ENCODE measurements at places on chromosomes 1 and 21.

DNA sequence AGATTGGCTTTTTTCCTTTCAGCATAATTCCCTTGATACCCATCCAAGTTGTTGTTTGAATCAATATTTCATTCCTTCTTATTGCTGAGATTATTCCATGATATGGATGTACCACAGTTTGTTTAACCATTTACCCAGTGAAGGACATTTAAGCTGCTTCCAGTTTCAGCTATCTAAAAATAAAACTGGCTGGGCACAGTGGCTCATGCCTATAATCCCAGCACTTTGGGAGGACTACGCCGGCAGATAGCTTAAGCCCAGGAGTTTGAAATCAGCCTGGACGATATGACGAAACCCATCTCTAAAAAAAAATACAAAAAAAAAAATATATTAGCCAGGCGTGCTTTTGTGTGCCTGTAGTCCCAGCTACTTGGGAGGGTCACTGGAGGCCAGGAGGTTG, 32.6 kb downstream of the SEMA6C start:
- no peak for DNase-seq

GRCh38 chr1:201370500-201370899, 7.0 kb downstream of the TNNT2 start:
- no peak for DNase-seq

- DNase-seq: no peak
Measured at GRCh38 chr1:42305639-42306038, 29.4 kb downstream of the FOXJ3 start.

DNA sequence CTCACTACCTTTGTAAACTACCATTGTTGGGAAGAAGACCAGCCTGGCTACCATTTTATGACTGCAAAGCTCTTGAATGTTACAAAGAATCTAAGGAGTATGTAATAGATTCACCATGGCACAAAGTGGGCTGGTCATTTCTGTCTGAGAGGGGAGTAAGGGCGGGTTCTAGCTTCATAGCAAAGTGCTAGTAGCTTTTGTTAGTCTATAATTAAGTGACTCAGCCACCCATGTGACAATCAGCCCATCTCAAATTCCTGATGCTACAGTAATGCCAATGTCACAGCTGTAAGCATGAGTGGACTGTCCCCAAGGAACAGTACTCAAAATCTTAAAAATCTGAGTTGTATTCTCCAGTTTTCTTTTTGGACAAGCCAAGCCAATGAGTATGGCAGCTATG, 15.4 kb upstream of the OTUD3 start:
- no peak for DNase-seq

- DNase-seq: no peak
Measured at GRCh38 chr1:179043266-179043665, 17.6 kb downstream of the FAM20B start.

- DNase-seq: no peak
Measured at GRCh38 chr1:205922314-205922713, 20.9 kb downstream of the SLC26A9 start.

DNA sequence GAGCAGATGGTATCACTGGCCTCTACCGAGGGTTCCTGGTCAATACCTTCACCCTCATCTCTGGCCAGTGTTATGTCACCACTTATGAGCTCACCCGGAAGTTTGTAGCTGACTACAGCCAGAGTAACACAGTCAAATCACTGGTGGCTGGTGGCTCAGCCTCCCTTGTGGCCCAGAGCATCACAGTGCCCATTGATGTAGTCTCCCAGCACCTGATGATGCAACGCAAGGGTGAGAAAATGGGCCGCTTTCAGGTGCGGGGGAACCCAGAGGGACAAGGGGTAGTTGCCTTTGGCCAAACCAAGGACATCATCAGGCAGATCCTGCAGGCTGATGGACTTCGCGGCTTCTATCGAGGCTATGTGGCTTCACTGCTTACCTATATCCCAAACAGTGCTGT, 6.1 kb downstream of the SLC25A44 start:
- no peak for DNase-seq

- peak; percentile 34 for DNase-seq
Measured at GRCh38 chr1:173095632-173096031, 44.9 kb upstream of the TNFSF18 start.

- DNase-seq: no peak
Measured at GRCh38 chr1:208235982-208236761, 8.0 kb downstream of the PLXNA2 start.

- DNase-seq: no peak
Measured at GRCh38 chr1:97159342-97159741, 437.8 kb downstream of the PTBP2 start.

- peak; percentile 89 for DNase-seq
Measured at GRCh38 chr1:12436817-12437599, 181.0 kb downstream of the DHRS3 start.

GRCh38 chr1:88877382-88877825, 14.0 kb downstream of the GTF2B start:
- DNase-seq: no peak

- DNase-seq: peak; percentile 59
Measured at GRCh38 chr1:16006552-16007485, 2.8 kb downstream of the SRARP start.

- no peak for DNase-seq
Measured at GRCh38 chr1:37059346-37059745, 25.0 kb upstream of the GRIK3 start.

DNA sequence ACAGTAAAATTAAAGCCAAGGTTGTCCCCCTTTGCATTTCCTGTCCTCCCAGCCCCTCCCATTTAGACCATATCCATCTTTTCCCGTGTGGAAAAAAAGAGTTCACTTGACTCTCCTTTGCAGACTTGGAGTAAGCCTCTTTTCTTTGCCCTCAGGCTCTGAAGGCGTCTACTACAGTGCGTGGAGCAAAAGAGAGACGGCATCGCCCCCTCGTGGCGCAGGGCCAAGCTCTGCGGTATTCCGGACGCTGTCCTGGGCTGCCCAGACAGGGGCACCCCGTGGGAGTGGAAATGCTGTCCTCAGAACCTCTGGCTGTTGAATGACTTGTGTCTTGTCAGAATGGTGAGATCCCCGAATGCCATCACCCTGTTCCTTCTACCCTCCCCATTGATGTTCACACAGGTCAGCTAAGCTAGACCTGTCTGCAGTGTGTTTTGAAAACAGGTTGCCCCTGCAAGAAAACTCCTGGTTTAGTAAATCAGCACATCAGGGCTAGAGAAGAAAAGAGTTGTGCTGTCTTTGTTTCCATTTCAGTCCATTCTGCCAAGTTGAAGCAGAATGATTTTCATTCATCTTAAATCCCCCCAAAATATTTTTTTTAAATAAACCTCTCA, 12.3 kb upstream of the GJA8 start:
- peak; percentile 6 for DNase-seq

- no peak for DNase-seq
Measured at GRCh38 chr1:39438042-39438441, 53.4 kb upstream of the BMP8A start.

DNA sequence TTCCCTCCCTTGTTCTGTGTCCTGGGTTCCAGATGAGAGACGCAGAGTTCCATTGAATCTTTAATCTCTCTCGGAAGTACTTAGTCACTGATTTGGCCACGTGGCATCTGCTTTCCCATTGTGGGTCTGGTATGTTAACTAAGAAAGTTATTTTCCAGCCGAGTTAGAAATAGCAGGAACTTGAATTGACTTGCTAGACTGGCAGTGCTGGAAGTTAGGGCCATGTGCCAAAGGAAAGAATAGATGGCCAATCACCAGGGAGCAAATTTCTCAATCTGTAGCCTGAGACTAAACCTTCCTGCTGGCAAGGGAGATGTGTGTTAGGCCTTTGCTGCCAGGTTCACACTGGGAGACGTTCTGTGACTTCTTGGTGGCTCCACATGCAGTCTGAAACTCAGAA, 24.2 kb upstream of the SLFNL1 start:
- peak; percentile 86 for DNase-seq

DNA sequence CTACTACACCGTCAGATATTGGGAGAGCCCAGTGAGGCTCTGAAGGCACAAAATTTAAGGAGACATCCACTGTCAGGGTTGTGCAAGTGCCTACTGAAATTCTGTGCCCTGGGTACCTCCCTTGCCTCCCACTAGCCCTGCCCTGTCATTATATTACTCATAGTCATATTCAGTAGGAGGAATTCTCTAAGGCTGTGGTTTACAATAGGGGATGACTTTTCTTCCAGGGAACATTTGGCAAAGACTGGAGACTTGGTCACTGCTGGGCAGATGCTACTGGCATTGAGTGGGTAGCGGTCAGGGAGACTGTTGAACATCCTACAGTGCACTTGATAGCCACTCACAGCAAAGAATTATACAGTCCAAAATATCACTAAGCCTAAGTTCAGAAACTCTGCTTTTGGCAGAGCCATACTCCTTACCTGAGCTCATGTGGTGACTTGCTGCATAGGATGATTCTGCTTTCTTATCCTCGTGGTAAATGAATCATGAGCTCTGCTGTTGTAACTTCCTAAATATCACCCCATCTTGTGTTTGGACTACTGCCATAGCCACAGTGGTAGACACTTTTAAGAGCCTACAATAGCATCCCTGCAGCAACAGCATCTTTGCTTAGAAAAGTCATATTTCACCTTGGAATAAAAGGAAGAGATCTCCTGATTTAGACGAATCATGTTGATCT, 563.4 kb upstream of the PLXNA2 start:
- DNase-seq: peak; percentile 92

DNA sequence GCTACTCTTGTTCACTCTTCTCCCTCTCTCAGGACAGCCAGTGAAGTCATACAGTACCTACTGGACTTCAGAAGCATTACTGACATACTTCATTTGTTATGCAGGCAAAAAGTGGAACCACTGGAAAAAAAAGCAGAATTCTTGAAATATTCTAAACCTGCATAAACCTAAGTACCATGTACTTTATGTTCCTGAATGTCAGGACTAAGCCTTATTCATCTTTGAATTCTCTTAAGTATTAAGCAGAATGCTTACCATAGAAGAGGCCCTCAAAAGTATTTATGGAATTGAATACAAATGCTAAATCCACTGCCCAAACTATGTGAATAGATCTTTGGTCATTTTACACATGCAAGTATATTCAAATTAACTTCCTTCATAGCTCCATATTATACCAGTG, 7.8 kb downstream of the PSMB2 start:
- no peak for DNase-seq

- no peak for DNase-seq
Measured at GRCh38 chr1:8663090-8663802, 154.2 kb downstream of the RERE start.

- no peak for DNase-seq
Measured at GRCh38 chr1:180230791-180231505, 884 bp downstream of the LHX4 start.

- DNase-seq: no peak
Measured at GRCh38 chr1:220235462-220235861, 36.8 kb downstream of the RAB3GAP2 start.

- DNase-seq: peak; percentile 97
Measured at GRCh38 chr1:46183079-46183847, 7.0 kb upstream of the P3R3URF start.

DNA sequence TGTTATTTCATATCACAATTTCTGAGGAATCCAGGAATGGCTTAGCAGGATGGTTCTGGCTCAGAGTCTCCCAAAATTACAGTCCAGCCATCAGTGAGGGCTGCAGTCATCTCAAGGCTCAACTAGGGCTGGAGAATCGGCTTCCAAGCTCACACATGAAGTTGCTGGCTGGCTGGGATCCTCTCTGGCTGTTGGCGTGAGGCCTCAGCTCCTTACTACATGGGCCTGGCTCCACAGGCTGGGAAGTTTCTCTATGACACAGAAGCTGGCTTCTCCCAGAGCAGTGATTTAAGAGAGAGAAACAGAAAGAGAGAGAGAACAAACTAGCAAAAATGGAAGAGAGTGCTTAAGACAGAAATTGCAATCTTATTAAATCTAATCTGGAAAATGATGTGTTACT, 38.8 kb upstream of the RGS8 start:
- no peak for DNase-seq

DNA sequence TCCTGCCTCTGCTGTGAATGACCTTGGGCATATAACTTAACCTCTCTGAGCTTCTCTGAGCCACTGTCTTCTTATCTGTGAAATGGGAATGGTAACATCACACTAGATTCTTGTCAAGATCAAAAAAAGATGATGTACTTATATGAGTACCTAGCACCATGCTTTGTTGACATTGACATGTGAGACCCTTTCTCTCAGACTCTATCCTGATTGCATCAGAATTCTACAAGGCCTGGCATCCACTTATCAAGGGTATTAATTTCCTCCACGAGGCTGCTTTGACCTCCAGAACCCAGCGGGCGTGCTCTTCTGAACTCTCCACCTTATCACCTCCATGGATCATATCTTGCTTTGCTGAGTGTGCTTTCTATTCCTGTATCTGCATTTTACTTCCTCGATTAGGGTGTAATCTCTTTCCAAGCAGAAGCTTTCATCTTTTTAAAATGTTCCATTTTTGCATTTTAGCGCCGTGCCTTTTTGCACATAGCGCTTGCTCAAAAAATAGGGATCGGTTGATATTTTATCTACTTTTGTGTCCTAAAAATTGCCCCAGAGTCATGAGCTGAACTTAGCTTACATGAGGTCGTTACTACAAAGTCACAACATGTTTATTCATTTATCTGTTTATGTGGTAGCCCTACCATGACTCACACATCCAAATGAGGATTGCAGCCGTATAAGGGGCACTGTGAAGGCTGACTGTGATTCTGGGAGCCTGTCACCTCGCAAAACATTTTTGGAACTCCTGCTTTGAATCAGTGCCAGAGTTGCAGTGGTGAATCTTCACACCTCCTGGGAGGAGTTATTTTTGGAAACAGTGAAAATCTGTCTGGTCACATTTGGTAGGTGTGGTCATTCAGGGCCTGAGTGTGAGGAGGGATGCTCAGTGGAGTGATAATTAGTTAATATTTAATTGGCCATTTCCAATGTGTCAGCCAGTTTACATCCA, 63.2 kb downstream of the IER5 start:
- no peak for DNase-seq

DNA sequence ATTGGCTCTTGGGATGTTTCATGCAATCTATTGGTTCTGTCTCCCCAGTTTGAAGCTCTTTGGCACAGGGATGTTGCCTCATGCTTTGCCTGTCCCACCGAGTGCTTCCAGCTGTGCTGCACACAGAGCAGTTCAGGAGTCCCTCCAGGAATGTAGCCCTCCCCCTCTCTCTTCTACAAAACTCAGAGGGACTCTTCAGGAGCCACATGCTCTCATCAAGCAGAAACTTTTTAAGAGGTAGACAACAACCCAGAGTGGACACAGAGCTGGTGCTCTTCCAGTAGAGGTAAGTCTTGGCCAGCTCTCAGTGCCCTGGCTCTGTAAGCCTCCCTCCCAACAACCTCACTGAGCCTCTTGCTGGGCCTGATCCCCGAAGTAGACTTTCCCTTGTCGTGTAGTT, 11.6 kb upstream of the ZNF697 start:
- DNase-seq: no peak

GRCh38 chr1:72357411-72357810, 75.1 kb upstream of the NEGR1 start:
- peak; percentile 54 for DNase-seq

- peak; percentile 43 for DNase-seq
Measured at GRCh38 chr1:232655028-232655745, 25.3 kb upstream of the SIPA1L2 start.

GRCh38 chr1:111463029-111463683, 10.6 kb upstream of the C1orf162 start:
- DNase-seq: no peak

Data from epithelial cell of prostate (primary cell).